ENCODE measurements at places on chromosomes 16 and 17. TPM values are rescaled to one million over a fixed set of nuclear protein-coding genes. Genes with fewer than 3 reads are reported as not detected.

DNA sequence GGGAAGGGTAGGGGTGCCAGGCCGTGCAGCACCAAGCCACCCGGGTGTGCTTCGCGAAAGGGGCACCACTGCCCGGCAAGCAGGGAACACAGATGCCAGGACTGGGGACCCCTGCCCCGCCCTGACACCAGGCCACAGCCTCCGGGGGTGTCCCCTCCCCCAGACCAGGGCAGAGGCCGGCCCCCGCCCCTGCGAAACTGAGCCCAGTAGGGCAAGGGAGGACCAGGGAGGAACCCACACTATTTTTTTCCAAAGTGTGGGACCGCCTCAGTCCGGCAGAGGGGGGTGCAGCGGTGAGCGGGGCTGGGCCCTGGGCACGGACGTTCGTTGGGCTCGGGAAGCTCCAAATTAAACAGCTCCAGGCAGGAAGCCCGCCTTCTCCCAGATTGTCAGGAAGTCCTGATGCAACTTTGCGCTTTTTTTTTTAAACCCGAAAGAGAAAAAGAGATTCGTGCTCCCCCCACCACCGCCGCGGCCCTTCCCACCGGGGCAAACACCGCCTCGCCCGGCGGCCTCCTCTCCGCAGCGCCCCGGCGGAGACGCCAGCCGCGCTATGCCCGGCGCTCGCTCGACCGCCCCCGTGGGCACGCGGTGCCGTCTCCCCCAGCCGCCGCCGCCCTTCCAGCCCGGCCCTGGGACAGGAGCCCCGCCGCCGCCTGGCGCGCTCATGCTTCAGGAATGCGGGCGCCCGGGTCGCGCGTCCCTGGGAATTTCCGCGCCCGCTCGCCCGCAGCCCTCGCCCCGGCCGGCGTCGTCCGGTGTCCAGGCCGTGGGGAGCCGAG lies 755 bp downstream of the PIEZO1 start:
- H3K27ac ChIP-seq, result peak overlapping the region; percentile 79
- peak overlapping the region; percentile 54 for H3K4me3 ChIP-seq
- peak; percentile 88 for DNase-seq
- H3K27me3 ChIP-seq, result no peaks in the 10 kb centered on the region
- peaks cover 46% of the 10 kb centered on the region for H3K4me1 ChIP-seq

DNA sequence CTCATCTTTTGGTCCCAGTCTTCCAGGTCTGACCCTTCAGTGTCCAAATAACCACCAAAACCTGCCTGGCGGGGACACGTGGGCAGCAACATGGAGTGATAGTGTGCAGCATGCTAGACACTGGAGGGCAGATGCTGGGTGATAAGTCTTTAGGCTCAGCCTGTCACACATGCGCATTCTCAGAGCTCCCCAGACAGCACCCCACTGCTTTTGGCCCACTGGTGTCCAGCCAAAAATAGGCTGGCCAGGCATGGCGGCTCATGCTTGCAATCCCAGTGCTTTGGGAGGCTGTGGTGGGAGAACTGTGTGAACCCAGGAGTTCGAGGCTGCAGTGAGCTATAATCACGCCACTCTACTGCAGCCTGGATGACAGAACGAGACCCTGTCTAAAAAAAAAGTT lies 12.3 kb downstream of the GINS2 start:
- peaks cover 15% of the 10 kb centered on the region for H3K4me1 ChIP-seq
- H3K27me3 ChIP-seq, result no peaks in the 10 kb centered on the region
- DNase-seq, result no peak

DNA sequence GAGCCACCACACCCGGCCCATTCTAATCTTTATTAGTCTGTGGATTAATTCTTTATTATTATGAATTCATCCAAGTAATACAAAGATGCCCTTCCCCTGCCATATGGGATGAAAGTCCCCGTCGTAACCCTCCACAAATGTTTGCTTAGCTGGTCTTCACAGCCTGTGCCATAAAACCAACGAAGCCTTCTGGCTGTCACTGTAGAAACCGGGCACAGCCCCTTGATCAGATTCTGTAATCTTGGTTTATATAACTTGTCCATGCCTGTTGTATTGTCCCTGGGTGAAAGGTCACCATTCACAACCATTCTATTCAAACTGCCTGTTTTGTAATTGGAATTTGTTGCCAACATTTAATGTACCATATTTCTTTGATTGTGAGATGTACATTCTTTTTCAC lies 66.5 kb downstream of the ATP2C2 start:
- H3K27ac ChIP-seq, result no peak overlapping the region
- no peak overlapping the region for H3K4me3 ChIP-seq
- no peaks in the 10 kb centered on the region for H3K4me1 ChIP-seq

- no peak overlapping the region for H3K4me3 ChIP-seq
- H3K36me3 ChIP-seq, result no peaks in the 10 kb centered on the region
- no peak overlapping the region for H3K27ac ChIP-seq
Measured at GRCh38 chr16:84804326-84804725, 15.5 kb upstream of the CRISPLD2 start.

DNA sequence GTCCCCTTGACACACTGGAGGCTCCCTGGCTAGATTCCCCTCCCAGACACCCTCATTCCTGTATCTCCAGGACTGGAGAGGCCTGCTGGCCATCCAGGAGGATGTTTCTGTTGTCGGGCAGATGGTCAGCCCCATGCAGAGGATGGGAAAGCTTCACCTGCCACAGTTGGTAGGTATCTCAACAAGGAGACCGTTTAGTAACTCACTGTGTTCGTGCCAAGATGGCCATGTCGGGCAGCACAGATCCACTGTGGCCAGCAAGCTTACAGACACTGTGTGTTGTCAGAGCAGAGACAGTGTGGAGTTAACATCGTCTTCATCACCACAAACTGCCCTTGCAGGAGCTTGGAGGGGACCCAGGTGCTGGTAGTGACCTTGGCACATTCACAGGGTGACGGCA lies 390.9 kb downstream of the SEC14L1 start:
- no peaks in the 10 kb centered on the region for H3K36me3 ChIP-seq
- H3K4me1 ChIP-seq, result peaks cover 5% of the 10 kb centered on the region
- H3K27me3 ChIP-seq, result peaks cover 31% of the 10 kb centered on the region
- peak; percentile 40 for DNase-seq
- no peak overlapping the region for H3K27ac ChIP-seq
- no peak overlapping the region for H3K4me3 ChIP-seq

The ADGRG3 gene
- 5.8 TPM for total RNA-seq

The ZNF423 gene
- 11.9 TPM for total RNA-seq

Data from upper lobe of right lung (tissue), 1 donor.